ENCODE measurements at places on chromosomes 3 and 15. TPM values are rescaled to one million over a fixed set of nuclear protein-coding genes. Genes with fewer than 3 reads are reported as not detected.

CHL1 gene
- total RNA-seq = 1.0 TPM

SPINK8 gene
- not detected for total RNA-seq

KLHL40 gene
- not detected for total RNA-seq

ESYT3 gene
- 3.5 TPM for total RNA-seq

WDR76 gene
- total RNA-seq = 7.8 TPM

COL8A1 gene
- total RNA-seq = 0.71 TPM

TNFSF10 gene
- 41.4 TPM for total RNA-seq

GRCh38 chr15:90991587-90992285 is 2.6 kb downstream of the PRC1 start:
- peaks cover 38% of the 10 kb centered on the region for H3K4me1 ChIP-seq
- H3K4me3 ChIP-seq = peak overlapping the region; percentile 92
- peak overlapping the region; percentile 99 for H3K27ac ChIP-seq

DNA sequence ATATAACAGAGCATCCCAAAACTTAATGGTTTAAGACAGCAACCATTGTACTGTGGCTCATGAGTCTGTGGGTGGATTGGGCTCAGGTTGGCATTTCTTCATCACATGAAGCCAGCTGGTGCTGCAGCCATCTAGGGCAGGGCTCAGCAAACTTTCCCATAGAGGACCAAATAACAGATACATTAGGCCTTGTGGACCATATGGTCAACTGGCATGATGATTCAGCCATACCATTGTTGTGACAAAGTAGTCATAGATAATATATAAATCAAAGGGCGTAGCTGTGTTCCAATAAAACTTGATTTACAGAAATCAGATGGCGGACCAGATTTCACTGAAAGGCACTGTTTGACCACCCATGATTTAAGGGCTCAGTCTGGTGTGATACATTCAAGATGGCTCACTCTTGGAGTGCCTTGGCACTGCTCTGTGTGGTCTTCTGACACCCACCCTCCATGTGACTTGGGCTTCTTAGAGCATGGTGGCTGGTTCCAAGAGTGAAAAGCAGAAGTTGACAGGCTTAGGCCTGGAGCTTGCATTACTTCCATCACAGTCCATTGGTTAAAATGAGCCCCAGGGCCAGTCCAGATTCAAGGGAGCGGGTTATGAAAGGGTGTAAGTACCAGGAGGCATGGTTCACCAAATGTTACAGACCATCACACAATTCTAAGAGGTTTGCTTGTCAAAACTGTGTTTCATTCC is 40.8 kb upstream of the BHLHE40 start:
- DNase-seq = no peak
- no peak overlapping the region for H3K4me3 ChIP-seq
- peaks cover 8% of the 10 kb centered on the region for H3K4me1 ChIP-seq

DNA sequence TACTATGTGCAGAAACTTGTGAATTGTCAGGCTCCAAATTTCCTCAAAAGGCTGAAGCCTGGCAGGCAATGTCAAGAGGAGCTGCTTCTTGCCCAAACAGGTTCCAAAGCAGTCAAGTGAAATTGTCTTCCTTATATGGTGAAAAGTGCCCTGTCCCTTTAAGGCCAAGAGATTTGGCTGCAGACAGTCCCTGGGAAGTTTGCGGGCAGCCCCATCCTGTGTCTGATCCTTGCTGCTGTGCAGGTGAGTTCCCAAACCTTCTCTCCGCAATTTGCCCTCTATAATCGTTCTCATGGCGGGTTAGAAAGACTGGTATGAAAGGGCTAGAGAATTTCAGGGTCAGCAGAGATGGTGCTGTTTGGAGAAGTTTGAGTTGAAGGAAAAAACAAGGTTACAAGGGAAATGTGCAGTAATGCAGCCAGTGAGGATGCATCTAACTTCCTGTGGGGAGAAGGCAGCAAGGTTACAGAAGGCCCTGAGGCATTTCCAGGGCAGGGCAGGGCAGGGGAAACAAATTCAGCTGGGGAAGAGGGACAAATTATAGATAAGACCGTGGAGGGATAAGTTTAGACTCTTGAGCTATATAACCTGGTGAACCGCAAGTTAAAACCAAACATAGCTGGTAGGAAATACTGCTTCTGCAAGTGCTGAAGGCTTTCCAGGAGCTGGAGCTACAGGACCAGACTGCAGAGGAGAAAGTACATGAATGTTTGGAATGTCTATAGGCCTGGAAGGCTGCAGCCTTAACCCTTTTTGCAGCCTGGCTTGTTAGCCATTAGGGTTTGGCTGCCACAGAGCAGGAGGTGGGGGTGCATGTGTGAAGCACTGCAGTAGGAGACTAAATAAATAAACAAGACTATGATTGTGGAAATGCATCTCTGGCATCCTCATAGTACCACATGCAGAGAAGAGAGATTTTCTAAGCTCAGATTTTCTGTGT is 256.2 kb upstream of the IL12A start:
- peak; percentile 52 for DNase-seq
- no peaks in the 10 kb centered on the region for H3K27me3 ChIP-seq
- H3K4me1 ChIP-seq = peaks cover 28% of the 10 kb centered on the region

DNA sequence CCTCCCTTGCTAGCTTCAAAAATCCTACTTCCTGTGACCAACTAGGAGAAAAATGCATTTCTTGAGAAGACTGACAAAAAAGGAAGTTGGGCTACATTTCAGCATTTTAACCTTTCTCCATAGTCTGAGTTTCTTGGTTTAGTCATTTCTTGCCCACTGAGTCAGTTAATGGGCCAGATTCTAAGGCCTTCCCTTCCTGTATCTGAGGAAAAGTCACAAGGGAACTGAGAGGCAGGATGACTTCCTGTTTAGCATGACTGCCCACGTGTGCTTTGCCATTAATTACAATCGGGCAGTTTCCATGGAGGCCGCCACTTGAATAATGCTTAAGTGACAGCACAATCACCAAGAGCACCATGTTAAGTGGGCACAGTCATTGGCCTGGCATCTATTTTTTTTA is 794.4 kb upstream of the LMCD1 start:
- peaks cover 8% of the 10 kb centered on the region for H3K4me1 ChIP-seq
- peaks cover 4% of the 10 kb centered on the region for H3K36me3 ChIP-seq
- H3K27me3 ChIP-seq = no peaks in the 10 kb centered on the region
- no peak overlapping the region for H3K27ac ChIP-seq
- H3K4me3 ChIP-seq = no peak overlapping the region
- no peak for DNase-seq

GRCh38 chr3:143241481-143241951 is 121.9 kb downstream of the CHST2 start:
- H3K27ac ChIP-seq = no peak overlapping the region
- no peak for DNase-seq
- no peaks in the 10 kb centered on the region for H3K36me3 ChIP-seq
- peaks cover 6% of the 10 kb centered on the region for H3K27me3 ChIP-seq
- no peak overlapping the region for H3K4me3 ChIP-seq

DNA sequence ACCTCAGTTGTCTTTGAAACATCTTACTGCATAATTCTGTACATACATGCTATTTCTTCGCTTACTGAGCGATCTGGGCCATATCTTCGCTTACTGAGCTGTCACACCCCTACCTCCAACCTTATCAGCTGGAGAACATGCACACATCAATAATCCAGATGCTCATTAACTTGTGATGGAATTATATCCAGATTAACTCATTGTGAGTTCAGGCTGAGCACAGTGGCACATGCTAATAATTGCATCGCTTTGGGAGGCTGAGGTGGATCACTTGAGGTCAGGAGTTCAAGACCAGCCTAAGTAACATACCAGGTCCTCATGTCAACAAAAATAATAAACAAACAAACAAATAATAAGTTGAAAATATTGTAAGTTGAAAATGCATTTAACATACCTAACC is 19.3 kb upstream of the ANXA2 start:
- H3K36me3 ChIP-seq = peaks cover 8% of the 10 kb centered on the region
- no peaks in the 10 kb centered on the region for H3K27me3 ChIP-seq
- no peak for DNase-seq
- no peak overlapping the region for H3K4me3 ChIP-seq

GRCh38 chr3:77283108-77283507 is 243.2 kb downstream of the ROBO2 start:
- no peaks in the 10 kb centered on the region for H3K36me3 ChIP-seq
- no peak overlapping the region for H3K27ac ChIP-seq
- no peaks in the 10 kb centered on the region for H3K27me3 ChIP-seq
- DNase-seq = no peak

- peaks cover 16% of the 10 kb centered on the region for H3K36me3 ChIP-seq
- no peak overlapping the region for H3K27ac ChIP-seq
- H3K27me3 ChIP-seq = no peaks in the 10 kb centered on the region
- H3K4me3 ChIP-seq = no peak overlapping the region
- no peak for DNase-seq
- no peaks in the 10 kb centered on the region for H3K4me1 ChIP-seq
Measured at GRCh38 chr15:64430000-64430735, 30.2 kb upstream of the ZNF609 start.

DNA sequence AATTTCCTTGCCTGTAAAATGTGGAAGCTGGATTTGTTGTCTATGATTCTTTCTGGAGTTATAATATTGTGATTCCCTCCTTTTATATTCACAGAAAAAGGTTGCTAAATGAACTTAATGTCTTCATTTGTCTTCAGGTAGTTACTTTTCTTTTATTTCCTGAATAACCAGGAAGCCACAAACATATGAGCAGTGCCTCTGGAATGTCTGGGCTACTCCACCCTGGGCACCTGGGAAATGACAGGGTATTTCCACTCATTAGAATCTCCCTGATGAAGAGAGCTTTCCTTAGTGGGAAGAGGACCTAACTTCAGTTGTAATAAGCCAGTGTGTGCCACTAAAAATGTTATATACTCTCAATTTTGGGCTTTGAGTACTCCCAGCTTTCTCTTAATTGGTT is 3.8 kb upstream of the SLMAP start:
- H3K27ac ChIP-seq = peak overlapping the region; percentile 98
- no peak overlapping the region for H3K4me3 ChIP-seq
- peaks cover 18% of the 10 kb centered on the region for H3K4me1 ChIP-seq
- no peaks in the 10 kb centered on the region for H3K27me3 ChIP-seq
- peaks cover 21% of the 10 kb centered on the region for H3K36me3 ChIP-seq
- DNase-seq = peak; percentile 75

Data from Calu3 (cell line).